ENCODE measurements at places on chromosomes 7 and 10.

DNA sequence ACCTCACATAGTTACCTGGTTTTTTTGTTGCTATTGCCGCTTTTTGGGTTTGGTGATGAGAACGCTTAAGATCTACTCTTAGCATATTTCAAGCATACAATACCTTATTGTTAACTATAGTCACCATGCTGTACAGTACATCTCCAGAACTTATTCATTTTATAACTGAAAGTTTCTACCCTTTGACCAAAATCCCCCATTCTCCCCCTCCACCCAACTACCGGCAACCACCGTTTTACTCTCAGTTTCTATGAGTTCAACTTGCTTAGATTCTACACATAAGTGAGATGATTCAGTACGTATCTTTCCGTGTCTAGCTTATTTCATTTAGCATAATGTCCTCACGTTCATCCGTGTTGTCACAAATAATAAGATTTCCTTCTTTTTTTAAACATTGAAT, 86.7 kb upstream of the IL6 start:
- no peak for DNase-seq

- DNase-seq, result no peak
Observed at GRCh38 chr7:8384901-8385300, 48.5 kb upstream of the NXPH1 start.

GRCh38 chr10:1575481-1576244, 161.7 kb downstream of the ADARB2 start:
- no peak for DNase-seq

DNA sequence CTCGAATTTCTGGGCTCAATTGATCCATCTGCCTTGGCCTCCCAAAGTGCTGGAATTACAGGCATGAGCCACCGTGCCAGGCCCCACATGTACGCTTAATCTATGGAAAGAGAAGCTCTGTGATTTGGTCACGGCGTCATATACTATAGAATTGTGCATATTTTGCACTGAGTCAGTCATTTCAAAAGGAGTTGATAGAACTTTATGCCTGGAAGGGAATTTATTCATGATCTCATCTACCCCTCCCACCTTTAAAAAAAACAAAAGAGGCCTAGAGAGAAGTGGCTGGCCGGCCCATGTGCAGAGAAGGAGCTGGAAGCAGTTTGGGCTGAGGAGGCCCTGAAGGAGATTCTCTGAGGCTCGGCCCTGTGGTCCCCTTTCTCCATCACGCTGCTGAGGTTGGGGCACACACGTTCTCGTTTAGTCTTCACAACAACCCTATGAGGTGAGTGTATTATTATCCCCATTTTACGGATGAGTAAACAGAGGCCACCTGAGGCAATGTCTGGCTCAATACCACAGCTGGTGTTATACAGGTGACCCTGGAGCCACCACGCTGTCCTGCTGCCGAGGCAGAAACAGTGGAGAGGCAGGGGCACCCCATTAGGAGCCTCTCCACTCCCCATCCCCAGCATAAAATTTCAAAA, 47.2 kb upstream of the ZRANB1 start:
- no peak for DNase-seq

- no peak for DNase-seq
Observed at GRCh38 chr10:105070249-105070648, 429.2 kb downstream of the SORCS3 start.

- no peak for DNase-seq
Observed at GRCh38 chr10:131205556-131205955, 106.0 kb downstream of the TCERG1L start.

GRCh38 chr7:110759069-110759468, 331.9 kb upstream of the LRRN3 start:
- DNase-seq, result no peak
